ENCODE measurements at places on chromosomes 1 and 21.

DNA sequence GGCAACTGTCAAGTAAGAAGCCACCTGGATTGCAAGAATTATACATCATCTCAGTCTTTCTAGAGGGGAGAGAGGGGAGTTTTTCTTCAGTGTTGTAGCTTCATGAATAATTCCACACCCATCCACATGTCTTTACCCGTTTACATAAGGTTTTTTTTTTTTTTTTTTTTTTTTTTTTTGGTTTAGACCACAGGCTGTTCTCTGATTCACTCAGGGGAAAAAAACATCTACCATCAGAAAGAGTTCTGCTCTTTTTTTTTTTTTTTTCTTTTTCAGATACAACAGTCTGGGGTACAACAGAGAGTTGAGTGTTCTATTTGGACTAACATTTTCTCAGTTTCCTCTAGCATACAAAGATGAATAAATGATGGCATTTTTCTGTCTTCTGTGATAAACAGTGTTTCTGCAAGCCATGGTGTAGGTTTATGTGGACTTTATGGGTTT is 4.9 kb upstream of the KIF14 start:
- DNase-seq, result no peak

DNA sequence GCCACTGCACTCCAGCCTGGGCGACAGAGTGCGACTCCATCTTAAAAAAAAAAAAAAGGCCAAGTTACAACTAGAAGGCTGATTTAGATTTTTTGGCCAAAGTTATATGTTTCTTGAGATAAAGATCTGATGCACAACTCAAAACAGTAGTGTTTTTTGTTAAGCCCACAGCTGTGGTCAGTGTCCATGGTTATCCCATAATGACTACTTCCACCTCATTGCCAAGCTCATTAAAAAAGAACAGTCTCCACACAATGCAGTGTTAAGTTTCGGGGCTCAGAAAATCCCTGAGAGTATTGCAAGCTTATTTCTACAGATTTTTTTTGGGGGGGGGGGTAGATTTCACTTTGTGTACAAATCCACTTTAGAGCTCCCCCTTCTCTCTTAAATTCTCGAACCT is 120.5 kb downstream of the RUNX1 start:
- no peak for DNase-seq

DNA sequence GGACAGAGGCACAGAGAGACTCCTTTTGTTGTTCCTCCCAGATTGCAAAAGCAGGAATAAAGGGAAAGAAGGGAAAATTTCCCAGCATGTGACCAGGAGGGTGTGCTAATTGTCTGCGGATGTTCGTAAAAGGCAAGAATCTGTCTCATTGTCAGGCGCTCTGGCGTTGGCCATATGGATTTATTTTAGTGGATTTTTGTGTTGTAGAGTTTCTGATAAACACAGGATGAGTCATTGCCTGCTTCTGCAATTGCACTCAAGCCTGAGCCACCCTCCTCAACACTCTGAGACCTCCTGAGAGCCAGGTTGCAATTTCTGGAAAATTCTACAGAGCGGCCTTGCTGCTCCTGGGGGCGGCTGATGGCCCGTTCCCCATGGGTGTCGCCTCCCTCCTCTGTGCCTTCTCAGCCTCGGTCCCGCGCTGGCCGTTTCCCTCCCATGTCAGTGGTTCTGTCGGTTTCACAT is 227.7 kb downstream of the KAZN start:
- no peak for DNase-seq

- DNase-seq, result no peak
These were observed 19.8 kb downstream of the SPOCD1 start for GRCh38 chr1:31795801-31796621.

- no peak for DNase-seq
These were observed 35.0 kb downstream of the PARP1 start for GRCh38 chr1:226372885-226373284.

- no peak for DNase-seq
These were observed 250.1 kb upstream of the FMN2 start for GRCh38 chr1:239841631-239842030.

- DNase-seq, result no peak
These were observed 108.2 kb downstream of the VPS13D start for GRCh38 chr1:12338017-12338416.

- DNase-seq, result no peak
These were observed 159.3 kb downstream of the DSCAM start for GRCh38 chr21:40687625-40688024.

DNA sequence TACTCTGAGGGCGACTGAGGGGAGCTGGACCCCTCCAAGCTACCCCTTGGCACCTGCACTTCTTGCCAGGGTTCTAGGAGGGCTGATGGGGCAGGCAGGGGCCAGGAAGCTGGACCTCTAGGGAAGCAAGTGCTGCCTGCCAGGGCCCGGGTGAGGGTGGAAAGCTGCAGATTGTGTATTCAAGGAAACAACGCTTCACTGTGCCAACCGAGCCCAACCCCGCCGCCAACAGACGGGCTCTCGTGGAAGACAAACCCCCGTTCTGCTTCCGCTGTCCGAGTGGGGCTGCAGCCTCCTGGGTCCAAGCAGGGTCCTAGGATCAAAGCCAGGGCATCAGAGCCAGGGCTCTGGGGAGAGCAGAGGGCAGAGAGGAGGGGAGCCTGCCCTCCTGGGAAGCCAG is 3.2 kb downstream of the EFHD2 start:
- DNase-seq, result no peak

GRCh38 chr1:192807211-192808162 is 1.4 kb upstream of the RGS2 start:
- DNase-seq, result no peak

GRCh38 chr1:214331827-214332423 is 51.0 kb downstream of the SMYD2 start:
- DNase-seq, result no peak

GRCh38 chr1:221149555-221150075 is 270.4 kb downstream of the HLX start:
- no peak for DNase-seq

DNA sequence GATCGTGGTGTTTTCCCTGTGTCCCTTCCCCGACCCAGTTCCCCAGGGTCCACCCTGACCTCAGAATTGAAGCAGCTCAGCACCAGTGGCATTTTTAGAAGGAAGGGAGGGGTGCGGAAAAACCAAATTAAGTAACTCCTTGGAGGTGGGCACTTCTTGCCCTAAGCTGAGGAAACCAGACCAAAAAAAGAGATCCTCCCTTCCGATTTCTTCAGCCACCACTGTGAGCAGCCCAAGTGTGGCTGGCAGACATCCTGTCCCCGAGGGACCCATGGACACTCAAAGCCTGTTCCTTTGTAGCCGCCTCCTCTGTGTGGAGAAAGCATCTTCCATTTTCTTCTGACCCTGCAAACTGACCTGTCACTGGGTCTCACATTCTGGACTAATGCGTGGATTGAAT is 31.3 kb downstream of the KIRREL1 start:
- no peak for DNase-seq

GRCh38 chr1:25922056-25922970 is 16.1 kb upstream of the STMN1 start:
- DNase-seq, result peak; percentile 24

DNA sequence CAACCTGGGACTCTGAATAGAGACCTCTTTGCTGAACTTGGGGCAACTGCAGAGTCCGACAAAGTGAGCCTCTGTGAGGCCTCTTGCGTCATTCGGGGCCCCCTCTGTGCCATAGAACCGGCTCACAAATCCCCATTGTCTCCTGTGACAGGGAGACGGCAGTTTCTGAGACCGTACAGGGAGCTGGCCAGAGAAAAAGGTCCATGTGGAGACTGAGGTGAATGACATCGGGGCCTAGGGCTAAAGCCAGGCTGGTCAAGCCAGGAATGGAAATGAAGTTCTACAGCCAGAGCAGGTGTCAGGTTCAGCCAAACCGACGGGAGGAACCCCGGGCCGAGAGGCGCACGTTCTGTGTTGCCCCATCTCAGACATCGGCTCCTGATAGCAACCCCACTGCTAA is 37.1 kb upstream of the TRIM67 start:
- DNase-seq, result no peak

DNA sequence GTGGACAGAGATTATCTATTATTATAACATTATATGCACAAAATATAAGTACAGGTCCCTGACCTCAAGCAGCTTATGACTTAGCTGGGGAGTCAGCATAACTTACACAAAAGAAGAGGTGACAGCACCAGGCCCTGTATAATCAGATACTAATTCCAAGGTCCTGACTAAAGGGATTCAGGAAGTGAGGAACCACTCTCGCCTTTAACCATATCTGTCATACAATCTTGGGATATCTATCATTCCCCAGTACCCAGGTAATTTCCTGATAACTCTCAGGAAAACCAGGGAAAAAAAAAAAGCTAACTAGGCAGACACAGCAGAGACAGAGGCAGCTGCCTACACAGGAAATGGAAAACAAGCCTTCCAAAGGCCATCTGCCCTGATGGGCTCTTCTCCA is 78.5 kb upstream of the CAMK1G start:
- no peak for DNase-seq

DNA sequence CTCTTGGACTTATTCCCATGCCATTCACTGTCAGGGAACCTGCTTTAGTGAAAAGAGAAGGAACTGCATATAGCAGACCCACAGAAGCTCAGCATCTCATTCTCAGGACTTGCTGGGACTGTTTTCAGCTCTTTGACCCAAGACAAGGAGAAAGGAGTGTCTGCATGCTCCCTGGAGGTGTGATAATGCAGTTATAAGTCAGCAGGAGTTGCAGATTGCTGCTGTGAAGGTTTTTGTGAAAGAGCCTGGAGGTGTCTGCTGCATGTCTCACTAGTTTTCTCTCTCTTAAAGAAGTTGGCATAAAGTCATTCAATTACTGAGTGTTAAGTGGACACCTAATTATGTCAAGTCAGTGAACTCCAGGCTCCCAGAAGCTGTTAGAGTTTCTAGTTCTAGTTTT is 343.4 kb downstream of the BRINP2 start:
- no peak for DNase-seq

DNA sequence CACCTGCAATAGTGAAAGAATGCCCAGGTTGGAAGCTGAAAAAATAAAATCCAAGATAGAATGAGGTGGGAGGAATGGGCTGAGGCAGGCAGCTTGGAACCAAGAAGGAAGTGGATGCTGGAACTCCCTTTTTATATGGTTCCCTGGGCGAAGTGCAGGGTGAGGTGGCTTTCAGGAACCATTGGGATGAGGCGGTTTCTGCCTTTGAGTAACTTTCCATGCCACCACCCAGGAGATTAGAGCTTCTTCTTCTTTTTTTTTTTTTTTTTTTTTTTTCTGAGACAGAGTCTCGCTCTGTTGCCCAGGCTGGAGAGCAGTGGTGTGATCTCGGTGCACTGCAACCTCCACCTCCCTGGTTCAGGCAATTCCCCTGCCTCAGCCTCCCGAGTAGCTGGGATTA is 17.8 kb upstream of the MRPS6 start:
- DNase-seq, result no peak

DNA sequence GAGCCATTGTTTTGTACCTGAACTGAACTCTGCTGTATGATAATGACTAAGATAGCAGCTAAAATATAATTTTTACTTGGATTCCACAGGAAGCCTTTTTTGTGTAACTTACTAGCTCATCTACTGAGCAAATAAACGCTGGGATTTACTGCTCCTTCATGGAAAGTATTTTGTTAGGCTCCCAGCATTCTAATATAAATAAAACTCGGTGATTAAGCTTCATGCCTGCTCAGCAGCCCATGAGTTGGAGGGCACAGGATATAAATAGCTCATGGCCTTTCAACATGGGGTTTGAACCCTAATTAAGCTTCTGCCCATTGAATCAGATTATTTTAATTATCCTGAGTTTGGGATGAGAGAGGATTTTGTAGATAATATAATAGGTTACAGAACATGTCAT is 180.0 kb downstream of the PCP4 start:
- no peak for DNase-seq

GRCh38 chr1:67583462-67583950 is 101.5 kb upstream of the GADD45A start:
- no peak for DNase-seq

DNA sequence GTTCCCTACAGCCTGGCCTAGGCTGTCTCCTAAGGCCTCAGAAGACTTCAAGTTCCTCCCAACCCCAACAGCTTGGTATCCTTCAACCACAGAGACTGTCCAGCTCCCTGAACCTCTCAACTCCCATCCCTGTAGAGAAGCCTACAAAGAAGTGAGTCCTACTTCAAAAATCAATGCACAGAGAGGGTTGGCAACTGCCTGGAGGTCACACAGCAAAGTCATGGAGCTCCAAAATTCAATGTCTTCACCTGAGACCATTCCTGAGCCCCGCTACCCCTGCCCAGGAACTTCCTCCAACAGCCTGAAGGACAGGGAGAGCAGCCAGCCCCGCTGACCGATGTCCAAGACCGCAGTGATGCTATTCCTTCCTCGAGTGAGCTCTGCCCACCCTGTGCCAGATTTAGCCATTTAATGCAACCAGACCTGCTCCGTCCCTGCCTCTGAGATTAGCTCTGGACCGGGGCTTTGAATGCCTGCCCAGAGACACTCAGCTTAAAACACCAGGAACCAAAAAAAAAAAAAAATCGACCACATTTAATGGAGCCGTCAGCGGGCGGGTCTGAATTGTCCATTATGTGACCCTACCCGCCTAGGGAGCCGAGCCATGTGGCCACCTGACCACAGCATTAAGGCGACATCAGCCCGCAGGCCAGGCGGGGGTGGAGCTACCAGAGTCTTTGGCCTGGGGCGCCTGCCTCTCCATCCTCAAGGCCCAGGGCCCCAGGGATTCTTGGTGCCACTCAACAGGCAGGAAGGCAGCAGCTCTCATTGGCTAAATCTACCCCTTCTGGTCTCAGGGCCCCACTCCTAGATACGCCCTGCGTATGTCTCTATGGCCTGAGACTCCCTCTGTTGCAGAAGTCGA is 148.6 kb downstream of the SYF2 start:
- DNase-seq, result no peak

- DNase-seq, result no peak
These were observed 1805.9 kb downstream of the NCAM2 start for GRCh38 chr21:22804151-22804550.

DNA sequence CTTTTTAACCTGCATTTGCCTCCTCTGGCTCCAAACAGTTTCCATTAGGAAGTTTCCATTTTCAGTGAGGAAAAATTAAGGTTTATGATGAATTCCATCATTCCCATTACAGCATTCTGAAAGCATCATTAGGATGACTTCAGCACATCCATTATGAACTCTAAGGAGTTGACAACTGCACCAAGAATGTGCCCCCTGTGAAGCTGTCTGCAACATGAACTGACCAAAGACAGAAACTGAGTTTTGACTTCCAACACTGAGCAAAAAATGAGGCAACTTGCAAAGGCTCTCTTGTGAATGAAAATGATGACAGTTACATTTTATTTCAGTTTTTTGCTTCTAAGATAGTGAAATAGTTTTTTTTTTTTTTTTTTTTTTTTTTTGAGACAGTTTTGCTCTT is 18.3 kb upstream of the KCNE1 start:
- DNase-seq, result no peak

All from NCI-H187 treated with DMSO at 0.1 percent for 48 hours (cell line).